NCI-H460 (cell line): ENCODE measurements at places on chromosomes 13 and 19. TPM values are rescaled to one million over a fixed set of nuclear protein-coding genes. Genes with fewer than 3 reads are reported as not detected.

The ELOF1 gene
- 31.6 and 35.3 TPM in 2 replicates for total RNA-seq

DNA sequence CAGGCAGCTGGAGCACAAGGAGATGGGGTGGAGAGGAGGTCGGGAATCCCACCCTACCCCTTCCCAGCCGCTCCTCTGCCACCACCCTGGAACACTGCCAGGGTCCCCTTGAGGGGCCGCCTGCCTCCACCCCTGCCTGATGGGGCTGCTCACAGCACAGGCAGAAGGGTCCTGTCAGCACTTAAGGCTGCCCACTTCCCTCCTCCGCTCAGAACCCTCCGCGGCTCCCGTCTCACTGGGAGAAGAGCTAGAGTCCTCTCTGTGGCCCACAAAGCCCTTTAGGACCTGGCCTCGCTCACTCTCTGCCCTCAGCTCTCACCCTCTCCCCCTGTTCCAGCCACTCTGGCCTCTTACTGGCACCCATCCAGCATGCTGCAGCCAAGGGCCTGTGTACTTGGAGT is 3.4 kb upstream of the POLD1 start:
- DNase-seq, result no peak

DNA sequence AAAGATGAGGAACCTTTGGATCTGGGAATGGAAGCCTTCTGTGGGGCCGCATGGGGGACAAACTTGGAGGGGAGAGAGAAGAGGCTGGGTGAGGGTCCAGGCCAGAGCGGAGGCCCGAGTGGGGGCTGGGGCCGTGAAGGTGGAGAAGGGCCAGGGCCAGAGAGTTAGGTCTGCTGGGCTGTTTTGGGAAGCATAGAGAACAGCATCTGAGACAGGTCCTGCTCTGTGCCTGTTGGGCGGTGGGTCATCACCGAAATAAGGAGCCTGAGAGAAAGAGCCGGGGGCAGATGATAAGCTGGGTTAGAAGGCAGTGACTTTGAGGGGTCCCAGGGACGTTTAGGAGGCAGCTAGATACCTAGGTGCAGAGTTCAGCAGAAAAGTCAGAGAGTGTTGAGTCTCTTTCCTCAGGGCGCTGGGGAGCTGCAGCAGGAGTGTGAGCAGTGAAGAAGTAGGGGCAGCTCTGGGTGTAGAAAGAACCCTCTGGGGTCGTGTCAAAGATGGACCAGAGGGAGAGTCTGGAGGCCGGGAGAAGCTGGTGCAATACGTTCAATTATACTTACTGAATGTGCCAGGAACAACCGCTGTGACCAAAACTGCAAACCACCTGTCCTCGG is 2.7 kb downstream of the SPACA6 start:
- no peak for DNase-seq

GRCh38 chr13:112903071-112903577 is 65.9 kb upstream of the MCF2L start:
- no peak for DNase-seq

The ANGPTL4 gene
- total RNA-seq, result 42.5 and 43.0 TPM in 2 replicates

DNA sequence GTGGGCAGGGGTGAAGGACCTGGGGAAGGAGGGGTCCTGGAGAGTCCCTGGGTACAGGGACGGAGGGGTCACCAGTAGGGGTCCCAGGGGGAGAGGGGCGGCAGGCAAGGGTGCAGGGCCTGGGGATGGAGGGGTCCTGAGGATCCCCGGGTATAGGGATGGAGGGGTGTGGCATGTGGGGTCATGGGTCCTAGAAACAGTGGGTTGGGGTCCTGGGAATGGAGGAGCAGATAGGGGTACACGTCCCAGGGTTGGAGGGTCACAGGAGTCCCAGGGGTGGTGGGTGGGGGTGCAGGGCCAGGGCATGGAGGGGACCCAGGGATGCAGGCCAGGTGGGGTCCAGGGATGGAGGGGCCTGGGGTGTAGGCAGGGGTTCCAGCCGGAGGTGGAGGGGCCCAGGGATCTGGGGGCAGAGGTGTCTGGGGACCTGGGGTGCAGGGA is 1.4 kb downstream of the BTBD2 start:
- no peak for DNase-seq

DNA sequence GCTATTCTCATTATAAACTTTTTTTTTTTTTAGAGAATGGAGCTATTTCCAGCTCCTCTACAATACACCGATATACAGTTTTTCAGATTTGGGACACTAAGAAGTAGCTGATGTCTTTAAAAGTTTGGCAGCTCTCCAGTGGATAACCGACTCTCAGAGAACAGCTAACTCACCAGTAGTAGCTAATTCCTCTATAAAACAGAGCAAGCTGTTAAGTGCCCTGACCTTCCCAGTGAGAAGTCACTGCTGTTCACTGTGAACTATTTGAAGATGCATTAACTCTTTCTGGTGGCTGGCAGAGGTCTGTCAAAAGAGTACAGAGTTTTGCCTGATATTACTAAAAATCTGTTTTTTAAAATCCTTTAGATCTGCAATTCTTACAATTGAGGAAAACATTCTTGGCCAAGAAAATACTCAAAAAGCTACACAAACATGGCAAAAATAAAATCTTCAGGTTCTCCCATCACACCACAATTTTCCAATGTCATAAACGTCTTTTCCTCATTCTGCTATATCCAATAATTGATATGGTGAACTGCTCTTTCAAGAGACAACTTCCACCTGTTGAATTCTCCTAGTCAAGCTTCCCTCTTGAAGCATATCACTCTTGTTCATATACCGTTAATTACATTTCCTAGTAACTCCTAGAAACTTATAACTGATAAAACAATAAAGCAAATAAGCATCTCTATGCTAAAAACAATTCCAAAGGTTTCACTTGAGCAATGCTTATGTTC is 44.2 kb downstream of the TBC1D4 start:
- no peak for DNase-seq

- DNase-seq, result no peak
These were observed 74.8 kb downstream of the ZNF536 start for GRCh38 chr19:30446850-30447552.

The CACNG6 gene
- 4.6 and 4.9 TPM in 2 replicates for total RNA-seq

DNA sequence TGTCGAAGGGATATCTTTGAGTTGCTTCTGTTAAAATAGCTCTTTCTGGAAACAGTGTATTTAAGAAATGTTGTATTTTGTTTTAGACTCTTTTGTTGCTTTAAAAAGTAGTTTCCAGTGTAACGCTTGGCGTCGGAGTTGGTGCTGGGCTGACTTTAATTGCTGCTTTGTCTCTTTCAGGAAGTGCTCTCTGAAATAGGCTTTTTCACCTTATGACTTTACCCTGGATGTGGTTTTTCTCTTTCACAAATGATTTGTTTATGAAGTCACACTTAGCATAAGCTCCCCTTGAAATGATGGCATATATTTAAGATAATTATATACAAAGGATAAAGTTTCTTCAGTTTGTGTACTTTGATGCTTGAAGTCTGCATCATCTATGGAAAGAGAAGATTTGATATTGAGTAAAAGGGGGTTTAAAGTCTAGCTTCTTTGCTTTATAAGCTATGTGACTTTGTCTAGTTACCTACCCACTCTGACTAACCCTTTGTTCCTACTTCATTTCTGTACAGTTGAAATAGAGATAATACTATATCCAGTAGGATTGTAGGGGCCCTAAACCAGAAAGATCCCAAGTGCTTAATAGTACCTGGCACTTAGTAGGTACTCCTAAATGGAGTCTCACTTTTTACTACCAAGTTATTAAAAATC is at the start of gene GPR18:
GPR18 (minus strand) TSS at position 170 of the 651 bp plus-strand sequence. CDS start 2,507 bp downstream, outside the sequence.
- DNase-seq, result no peak

DNA sequence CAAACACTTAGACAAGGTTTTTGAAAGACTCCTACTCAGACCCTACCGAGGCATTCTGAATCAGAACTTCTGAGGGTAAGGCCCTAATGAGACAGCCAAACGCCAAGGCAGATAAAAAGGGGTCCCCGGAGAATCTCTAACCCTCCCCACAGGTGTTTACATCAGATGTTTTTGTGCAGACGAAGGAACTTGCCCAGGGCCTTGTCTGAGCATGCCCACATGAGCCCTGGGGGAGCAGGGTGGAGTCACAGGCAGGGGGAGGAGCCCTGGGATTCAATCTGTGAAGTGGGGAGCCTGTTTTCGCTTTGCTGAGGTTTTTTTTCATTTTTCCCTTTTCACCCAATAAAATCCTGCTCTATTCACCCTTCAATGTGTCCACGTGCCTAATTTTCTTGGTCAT is 61.6 kb upstream of the MED4 start:
- DNase-seq, result peak; percentile 36

The DACT3 gene
- not detected in 2 replicates for total RNA-seq
